ENCODE measurements at places on chromosomes 4 and X.
A peak's percentile ranks its signal among the peaks of the same experiment; 100 is the strongest.

- no peak for DNase-seq
These were observed 46.9 kb downstream of the SUPT20HL2 start for GRCh38 chrX:24266996-24267395.

DNA sequence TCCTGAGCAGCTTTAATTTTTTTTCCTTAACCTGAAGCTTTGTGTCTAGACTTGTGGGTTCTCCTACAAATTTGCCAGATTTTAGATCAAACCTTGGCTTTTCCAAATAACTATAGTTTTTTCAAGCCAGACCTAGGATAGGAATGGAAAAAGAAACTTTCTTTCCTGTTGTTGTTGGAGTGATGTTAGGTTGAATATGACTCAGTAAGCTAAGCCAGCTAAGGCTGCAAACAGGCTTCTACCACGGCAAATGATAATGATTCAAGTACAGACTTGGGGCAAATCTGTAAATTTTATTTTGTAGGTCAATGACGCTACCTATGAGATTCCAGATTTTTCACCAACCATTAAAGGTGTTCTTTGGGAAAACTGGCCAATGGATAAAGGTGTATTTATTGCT lies 45.6 kb downstream of the WDR19 start:
- no peak for DNase-seq

DNA sequence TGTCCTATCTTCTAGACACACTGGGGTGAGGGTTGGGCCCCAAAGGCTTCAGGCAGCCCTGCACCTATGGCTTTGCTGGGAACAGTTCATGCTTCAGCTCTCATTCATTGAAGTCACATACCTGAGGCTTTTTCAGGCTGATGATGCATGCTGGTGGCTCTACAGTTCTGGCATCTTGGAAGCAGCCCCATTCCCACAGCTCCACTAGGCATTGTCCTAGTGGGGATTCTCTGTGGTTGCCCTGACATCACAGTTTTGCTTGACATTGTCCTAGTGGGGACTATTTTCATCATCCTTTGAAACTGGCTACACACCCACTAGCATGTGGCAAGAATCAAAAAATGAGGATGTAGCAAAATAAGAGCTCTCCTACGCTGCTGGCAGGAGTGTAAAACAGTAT lies 37.7 kb upstream of the C4orf17 start:
- DNase-seq, result no peak

- DNase-seq, result no peak
These were observed 661.2 kb downstream of the FAT4 start for GRCh38 chr4:125975861-125976397.

- no peak for DNase-seq
These were observed 206.6 kb upstream of the HS3ST1 start for GRCh38 chr4:11635342-11635741.

GRCh38 chrX:10628906-10629305 lies 8.5 kb upstream of the MID1 start:
- DNase-seq, result no peak

- DNase-seq, result no peak
These were observed 46.5 kb downstream of the RFC1 start for GRCh38 chr4:39319676-39320075.

GRCh38 chrX:41275661-41276609 lies 58.0 kb upstream of the DDX3X start:
- peak; percentile 25 for DNase-seq

DNA sequence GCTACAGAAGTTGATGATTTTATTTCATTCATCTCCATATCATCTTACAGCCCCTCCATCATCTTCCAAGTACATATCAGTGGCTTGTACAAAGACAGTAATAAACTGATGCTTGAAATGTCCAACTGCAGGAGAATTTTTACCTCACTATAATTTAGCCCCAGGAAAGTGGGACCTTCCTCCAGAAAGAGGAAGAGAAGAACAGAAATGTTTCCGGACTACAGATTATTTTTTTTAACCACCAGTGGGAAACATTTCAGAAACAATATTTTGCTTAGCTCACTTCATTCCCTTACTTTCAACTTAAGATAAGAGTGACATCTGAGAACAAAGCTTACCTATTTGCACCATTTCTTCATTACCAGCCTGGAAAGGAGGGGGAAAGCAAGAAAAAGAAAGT lies 2.0 kb downstream of the ADAMTS3 start:
- DNase-seq, result no peak

- no peak for DNase-seq
These were observed 105.3 kb downstream of the CPZ start for GRCh38 chr4:8697826-8698225.

DNA sequence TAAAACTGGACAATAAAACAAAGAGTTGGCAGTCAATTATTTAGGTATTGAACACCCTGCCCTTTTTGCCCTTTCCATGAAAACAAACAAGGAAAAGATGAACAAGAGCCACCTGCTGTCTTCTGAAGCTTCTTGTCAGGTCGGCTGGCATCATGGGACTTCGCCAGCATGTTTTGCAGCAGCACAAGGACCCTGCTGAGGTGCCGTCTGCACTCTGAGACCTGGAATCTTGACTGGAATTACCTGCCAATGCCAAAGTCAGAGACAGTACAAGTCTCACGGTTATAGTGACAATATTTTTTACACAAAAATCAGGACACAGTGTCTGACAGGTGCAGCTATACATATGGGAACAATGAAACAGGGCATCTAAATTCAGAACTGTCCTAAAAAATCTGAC lies 284.5 kb downstream of the GASK1B start:
- no peak for DNase-seq

GRCh38 chr4:89356086-89356485 lies 48.5 kb upstream of the GPRIN3 start:
- no peak for DNase-seq

DNA sequence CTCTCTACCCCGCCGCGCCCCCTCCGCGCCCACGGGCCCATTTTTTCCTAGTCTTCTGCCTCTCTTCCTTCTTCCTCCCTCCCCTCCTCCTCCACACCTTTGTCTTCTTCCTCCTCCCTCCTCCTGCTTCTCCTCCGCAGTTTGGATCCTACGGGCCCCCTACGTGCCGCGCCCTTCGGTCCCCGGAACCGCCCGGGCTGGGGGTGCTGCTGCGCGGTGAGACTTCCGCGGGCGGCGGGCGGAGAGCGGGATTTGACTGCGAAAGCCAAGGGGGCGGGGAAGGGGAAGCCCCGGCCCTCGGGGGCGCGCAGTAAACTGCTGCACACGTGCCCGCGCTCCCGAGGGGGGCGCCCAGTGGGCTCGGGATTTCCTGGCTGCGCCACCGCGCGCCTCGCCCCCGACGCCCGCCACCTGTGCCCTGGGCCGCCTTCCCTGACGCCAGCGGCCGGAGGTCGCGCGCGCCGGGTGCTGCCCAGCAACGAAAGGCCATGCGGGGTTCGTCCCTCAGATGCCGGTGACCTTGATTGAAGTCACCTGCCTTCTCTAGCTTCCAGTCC lies 3.3 kb upstream of the NKX3-2 start:
- no peak for DNase-seq

GRCh38 chrX:66919280-66919832 lies 280.5 kb upstream of the EDA2R start:
- no peak for DNase-seq

DNA sequence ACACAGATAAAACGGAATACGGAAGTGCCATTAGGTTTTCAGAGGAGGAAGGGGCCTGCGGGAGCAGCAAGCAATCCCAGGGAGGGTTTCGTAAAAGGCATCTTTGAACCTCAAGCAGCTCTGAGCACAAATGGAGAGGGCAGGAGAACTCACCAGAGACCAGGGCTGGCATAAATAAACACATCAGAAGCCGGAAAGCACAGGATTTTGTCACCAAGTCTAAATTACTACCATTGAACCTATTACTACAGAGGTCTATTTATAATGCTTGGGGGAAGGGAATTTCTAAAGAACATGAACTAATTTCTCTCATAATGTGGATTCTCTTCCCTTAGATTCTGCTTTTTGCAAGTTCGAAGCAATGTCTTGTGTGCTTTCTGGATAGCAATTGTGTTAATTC lies 39.6 kb upstream of the MBTPS2 start:
- DNase-seq, result no peak

DNA sequence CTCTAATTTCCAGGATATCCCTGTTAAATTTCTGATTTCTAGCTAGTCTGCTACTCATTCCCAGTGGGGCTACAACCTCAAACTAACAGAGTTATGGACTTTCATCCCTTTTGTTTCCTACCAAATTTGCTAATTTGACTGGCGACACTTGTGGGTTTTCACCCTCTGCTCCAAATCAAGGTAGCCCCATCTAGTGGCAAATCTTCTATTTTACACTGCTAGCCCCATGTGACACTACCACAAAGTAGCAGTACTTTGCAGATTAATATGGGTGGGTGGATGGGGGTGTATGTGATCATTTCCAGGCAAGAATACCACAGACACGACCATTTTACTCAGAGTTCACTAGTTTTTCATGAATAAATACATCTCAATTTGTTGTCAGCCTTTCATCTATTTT lies 150.3 kb downstream of the MSL3 start:
- no peak for DNase-seq

- DNase-seq, result no peak
These were observed 59.0 kb upstream of the PPP2R3B start for GRCh38 chrX:445727-446126.

GRCh38 chr4:156628858-156629257 lies 342.7 kb downstream of the PDGFC start:
- DNase-seq, result no peak

- no peak for DNase-seq
These were observed 49.2 kb downstream of the STPG2 start for GRCh38 chr4:98094118-98094517.

DNA sequence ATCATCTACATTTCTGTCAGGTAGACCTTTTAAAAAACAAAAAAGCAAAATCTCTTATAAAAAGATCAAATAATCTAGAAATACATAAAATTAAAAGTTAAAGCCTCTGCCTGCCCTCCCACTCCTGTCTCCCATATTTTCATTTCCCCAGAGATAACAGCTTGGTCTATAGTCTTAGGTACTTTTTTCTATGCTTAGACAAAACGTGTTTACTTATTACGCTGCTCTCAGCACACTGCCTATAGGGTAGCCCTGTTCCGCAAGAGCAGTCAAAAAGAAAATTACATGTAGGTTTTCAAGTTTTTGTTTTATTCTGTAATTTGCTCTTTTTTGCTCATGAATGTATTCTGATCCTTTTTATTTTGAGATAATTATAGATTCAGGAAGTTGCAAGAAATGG lies 73.3 kb downstream of the TAF1 start:
- no peak for DNase-seq

GRCh38 chrX:103845165-103845653 lies 13.2 kb upstream of the RAB9B start:
- no peak for DNase-seq

- no peak for DNase-seq
These were observed 167.3 kb upstream of the VEGFC start for GRCh38 chr4:176959980-176960379.

- no peak for DNase-seq
These were observed 95.8 kb downstream of the MGST2 start for GRCh38 chr4:139761461-139761860.

DNA sequence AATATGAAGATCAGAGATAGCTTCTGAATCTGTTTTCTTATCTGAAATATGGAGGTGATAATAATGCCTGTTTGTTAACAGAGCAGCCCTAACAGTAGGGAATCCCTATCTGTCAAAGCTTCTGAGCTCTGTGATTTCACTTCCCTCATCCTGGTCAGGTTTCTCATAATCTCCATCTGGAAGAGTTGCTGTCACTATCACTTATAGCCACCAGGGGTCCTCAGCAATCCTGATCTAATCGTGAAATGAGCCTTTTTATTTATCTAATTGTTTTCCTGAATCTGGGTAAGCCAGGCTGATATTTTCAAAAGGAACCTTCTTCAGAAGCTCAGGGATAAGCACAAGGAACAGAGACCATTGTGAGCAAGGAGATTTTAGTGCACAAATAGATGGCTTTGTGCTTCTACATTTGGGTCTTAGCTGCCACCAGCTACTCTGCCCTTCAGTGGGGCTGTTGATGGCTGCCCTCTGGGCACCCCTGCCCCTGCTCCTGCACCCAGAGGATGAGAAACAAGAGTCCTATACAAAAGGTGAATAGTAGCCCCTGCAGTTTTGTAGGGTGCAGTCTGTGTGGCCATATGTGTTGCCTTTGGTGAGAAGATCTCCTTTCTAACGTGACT lies 196.4 kb upstream of the RADX start:
- no peak for DNase-seq

- no peak for DNase-seq
These were observed 169.0 kb downstream of the RAPGEF2 start for GRCh38 chr4:159271856-159272255.

DNA sequence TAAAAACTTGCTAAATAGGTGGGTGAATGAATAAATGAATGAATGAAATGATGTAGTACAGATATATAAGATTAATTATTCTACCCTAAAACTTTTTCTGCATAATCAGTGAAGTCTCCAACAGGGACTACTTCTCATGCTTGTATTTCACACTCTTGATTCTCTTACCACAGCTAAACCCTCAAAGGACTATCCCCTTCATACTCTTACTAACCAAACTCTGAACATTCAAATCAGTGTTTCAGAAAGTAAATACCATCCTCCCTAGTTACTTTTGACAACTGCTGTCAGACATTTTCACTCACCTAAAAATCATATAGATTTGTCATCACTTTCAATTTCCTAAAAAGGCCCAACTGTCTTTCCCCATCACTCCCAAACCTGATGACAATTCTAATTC lies 234.3 kb upstream of the HHIP start:
- DNase-seq, result no peak

- no peak for DNase-seq
These were observed 67.2 kb upstream of the C1GALT1C1 start for GRCh38 chrX:120697053-120697452.

GRCh38 chr4:10197952-10198351 lies 81.4 kb upstream of the WDR1 start:
- DNase-seq, result no peak

DNA sequence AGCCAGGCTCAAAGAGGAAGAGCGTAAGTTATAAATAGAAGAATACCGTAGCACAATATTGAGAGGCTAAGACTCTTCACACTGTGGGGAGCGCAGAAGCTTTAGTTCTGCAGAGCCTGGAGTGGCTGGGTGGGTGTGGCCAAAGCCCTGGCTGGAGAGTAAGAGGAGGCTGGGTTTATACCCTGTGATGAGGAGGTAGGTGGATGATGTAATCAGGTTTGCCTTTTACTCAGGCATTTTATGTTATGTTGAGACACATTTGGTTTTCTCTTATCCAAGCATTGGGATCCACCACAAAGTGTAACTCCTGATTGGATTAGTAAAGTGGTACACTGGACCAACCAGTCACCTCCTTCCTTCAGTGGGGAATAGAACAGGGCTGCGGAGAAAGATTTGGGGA lies 13.9 kb downstream of the CDS1 start:
- DNase-seq, result no peak

DNA sequence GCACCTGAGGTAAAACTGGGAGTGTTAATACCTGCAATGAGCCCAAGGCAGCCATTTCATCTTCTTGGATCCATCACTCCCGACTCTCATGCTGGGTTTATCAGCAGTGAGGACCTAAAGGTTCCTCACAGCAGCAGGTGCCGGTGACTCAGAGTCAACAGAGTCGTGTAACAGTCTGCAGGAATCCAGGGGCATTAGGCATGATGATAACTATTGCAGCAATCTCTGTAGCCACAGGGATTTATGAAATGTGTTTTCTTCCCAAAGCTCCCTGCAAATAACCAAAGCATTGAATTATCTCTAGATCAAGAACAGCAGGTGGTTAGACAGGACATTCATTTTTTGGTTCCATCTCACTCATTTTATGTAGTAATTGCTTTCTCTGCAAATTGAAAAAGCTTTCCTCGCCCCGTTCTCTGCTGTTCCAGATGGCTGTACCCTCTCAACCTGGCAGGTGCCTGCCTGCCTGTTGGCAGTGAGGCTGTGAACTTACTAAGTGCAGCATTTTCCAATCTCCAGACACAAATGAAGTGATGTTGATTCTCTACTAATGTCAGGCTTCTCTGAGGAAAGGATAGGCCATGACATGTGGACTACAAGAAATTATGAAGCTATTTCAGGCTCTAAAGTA lies 48.1 kb upstream of the TSPAN7 start:
- DNase-seq, result no peak

Measured in stimulated activated CD8-positive, alpha-beta memory T cell treated with anti-CD3 and anti-CD28 coated beads, Interleukin-4, amount 100 ng/mL, for 1 hour (primary cell).